Activated naive CD8-positive, alpha-beta T cell treated with anti-CD3 and anti-CD28 coated beads, Interleukin-2, amount 50 U/mL, for 16 hours (primary cell): ENCODE measurements at places on chromosomes 6 and 20.

GRCh38 chr6:168045141-168045691, 33.8 kb downstream of the FRMD1 start:
- no peak for DNase-seq

DNA sequence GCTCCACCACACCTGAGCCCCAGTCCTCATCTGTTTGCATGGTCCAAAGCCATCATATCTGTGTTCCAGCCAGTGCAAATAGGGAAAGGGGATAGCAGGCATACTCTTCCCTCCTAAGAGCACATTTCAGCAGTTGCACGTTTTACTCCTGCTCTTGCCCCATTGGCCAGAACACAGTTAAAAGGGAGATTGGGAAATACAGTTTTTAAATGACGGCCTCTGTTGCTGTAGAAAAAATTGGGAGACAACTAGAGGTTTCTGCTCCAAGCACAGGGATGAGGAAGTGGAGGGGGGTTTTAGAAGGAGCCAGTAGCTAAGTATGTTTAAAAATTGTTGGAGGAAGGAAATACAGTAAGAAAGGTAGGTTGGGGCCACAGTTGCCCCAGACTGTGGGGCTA, 14.6 kb upstream of the STK35 start:
- no peak for DNase-seq

DNA sequence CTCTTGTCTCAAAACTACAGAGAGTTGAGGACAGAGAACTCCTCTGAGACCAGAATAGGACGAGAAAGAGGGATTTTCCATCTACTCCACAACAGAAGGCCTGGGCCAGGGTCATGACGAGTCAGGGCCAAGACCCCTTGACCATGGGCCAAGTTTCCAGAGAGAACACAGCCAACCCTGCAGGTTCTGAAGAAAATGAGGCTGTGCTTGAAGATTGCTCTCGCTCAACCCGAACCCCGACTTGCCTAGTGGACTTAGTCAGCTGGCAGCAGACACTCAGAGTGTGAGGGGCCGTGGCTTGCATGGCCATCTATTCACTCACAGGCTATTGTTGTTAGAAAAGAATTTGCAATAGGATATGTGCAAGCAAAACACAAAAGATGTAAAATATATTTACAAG, 54.5 kb downstream of the TMEM242 start:
- no peak for DNase-seq

DNA sequence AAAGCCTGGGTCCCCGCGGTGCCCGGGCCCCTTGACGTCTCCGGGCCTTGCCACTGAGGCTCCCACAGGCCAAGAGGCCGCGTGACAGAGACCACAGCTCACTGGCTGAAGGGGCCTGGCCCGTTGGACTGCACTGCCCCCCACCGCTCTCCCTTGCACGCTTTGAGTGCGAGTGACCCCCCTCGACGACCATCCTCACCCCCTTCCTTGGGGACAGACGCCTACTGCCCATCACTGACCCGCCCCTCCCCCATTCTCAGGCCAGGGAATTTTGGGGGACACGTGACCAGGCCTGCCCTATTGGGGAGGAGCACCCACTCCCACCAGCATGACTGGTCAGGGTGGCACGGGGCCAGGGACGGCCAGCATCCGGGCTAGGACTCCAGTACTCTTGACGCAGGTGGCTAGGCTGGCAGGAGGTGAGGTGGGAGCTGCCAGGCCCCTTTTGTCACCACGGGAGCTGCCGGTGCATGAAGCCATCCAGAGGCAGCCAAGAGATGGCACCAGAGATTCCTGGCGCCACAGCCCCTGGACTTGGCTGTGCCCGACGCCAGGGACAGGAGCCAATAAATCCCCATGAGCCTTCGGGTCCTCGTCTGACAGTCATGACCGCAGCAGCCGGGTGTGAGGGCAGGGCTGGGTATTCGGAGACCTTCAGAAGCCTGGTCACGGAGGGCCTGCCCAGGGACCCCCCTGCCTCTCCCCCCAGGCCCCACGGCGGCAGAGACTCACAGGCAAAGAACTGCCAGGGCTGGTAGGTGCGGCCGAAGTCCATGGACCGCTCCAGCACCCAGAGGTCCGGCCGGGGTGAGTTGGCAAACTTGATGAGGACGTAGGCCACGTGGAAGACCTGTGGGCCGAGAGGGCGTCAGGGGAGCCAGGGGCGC, 14.5 kb downstream of the LAMA5 start:
- no peak for DNase-seq

DNA sequence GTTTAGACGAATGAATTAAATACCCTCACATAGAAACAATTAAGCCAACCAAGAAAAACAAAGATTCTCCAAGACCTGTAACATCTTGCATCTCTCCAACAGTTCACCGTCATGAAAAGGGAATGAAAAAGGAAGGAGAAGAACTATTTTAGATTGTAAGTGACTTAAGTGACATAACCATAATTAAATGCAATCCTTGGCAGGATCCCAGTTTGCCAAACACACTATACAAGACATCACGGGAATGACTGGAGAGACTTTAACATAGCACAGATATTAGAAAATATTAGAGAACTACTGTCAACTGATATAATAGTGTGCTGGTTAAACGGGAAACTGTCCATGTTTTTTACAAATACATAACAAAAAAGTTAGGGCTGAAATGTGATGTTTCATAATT, 22.2 kb downstream of the EPB41L2 start:
- no peak for DNase-seq

DNA sequence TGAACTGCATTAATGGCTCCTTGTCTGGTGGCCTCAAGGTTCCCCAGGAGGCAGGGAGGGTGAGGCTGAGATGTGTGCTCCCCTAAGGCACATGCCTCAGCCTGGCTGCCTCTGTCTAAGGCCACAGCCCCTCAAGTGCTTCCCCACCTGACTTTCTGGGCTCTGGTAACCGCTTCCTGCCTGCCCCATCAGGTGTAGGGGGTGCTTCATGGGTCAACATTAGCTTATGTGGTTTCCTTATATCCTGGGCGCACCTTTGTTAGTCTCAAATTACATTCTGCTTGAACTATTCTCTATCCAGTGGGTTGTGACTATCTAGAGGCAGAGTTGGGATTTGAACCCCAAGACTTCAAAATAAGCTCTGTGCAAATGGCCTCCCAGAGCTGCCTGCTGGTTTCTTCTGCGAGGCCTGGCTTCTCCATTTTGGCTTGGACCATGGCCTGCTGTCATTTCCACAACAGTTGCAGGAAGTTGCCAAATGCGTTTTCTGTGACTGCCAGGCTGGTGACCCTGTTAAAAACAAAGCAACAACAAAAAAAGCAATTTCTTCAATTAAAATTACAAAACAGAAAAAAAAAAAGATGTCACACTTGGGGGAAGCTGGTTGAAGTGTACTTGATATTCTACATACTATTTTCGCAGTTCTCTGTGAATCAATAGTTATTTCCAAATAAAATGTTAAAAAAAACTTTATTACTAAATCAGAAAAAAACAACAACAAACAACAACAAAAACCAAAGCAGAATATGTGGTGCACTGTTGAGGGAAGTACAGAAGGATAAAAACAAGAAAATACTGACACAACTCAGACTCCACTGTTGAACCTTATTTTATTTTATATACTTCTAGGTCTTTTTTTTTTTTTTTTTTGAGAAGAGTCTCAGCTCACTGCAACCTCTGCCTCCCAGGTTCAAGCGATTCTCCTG, 20.0 kb upstream of the ZNFX1 start:
- no peak for DNase-seq
